ENCODE measurements at places on chromosomes 2 and 18. TPM values are rescaled to one million over a fixed set of nuclear protein-coding genes. Genes with fewer than 3 reads are reported as not detected.

- no peak overlapping the region for H3K27ac ChIP-seq
- no peaks in the 10 kb centered on the region for H3K4me1 ChIP-seq
- H3K4me3 ChIP-seq: no peak overlapping the region
Observed at GRCh38 chr2:58436872-58437271, 195.7 kb upstream of the FANCL start.

DNA sequence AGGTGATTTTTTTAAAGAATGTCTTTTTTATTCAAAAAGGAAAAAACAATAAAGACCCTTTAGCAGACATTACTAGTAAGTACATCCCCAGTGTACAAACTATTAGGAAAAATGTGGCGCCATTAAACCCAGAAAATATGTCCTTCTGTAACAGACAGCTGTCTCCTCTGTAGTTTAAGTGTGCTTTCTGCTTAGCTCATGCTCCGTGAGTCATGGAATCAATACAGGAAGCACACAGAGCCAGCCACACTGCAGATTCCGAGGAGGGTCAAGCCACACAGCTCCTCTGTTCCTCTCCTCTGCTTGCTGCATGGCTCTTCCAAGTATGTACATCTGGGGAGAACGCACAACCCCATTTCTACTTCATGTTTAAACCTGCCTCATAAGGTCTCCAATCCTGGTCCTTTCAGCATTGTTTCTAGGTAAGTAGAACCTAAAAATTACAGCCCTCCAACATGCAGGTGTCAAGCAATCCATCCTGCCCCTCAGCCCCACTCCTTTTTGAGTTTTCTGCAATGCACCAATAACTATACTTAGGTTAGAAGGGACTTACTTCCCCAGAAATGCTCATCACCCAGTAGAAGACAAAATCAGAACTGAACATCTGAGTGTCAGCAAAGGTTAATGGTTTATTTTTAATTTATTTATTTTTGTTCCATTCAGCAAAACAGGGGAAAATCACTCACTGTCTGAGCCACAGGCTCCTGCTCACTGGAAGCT is 37.5 kb downstream of the ACVR1 start:
- no peak overlapping the region for H3K4me3 ChIP-seq
- peak; percentile 69 for DNase-seq
- H3K27me3 ChIP-seq: no peaks in the 10 kb centered on the region

SLC5A7 gene
- 0.13 TPM for total RNA-seq

INPP5D gene
- total RNA-seq: 11.6 TPM

- H3K4me1 ChIP-seq: peaks cover 13% of the 10 kb centered on the region
- H3K27ac ChIP-seq: no peak overlapping the region
- H3K27me3 ChIP-seq: no peaks in the 10 kb centered on the region
- H3K4me3 ChIP-seq: no peak overlapping the region
Observed at GRCh38 chr2:60523963-60524362, 29.5 kb downstream of the BCL11A start.

ANKRD29 gene
- 6.6 TPM for total RNA-seq

DNA sequence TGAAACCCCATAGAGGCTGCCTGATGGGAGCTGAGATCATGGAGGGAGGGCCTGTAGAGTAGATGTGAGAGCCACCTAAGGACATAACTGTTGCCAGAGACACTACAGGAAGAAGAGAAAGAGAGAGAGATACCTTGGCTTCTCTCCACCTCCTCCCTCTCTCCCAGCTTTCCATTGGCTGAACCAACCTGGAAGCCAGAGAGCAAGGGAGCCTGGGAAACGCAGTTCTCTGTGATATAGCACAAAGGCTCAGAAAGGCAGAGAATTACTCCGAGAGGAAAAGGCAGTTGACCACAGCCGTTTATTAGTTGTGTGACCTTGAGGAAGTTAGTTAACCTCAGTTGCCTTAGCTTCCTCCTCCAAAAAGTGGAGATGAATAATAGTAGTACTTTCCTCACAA is 37.7 kb upstream of the MAT2A start:
- H3K27ac ChIP-seq: no peak overlapping the region
- DNase-seq: no peak
- H3K36me3 ChIP-seq: no peaks in the 10 kb centered on the region
- no peaks in the 10 kb centered on the region for H3K27me3 ChIP-seq
- H3K4me1 ChIP-seq: no peaks in the 10 kb centered on the region

- no peak overlapping the region for H3K27ac ChIP-seq
- DNase-seq: no peak
- H3K27me3 ChIP-seq: no peaks in the 10 kb centered on the region
- no peak overlapping the region for H3K4me3 ChIP-seq
- no peaks in the 10 kb centered on the region for H3K4me1 ChIP-seq
- H3K36me3 ChIP-seq: no peaks in the 10 kb centered on the region
Observed at GRCh38 chr18:43587538-43588153, 310.4 kb upstream of the SYT4 start.

RESP18 gene
- not detected for total RNA-seq

DNA sequence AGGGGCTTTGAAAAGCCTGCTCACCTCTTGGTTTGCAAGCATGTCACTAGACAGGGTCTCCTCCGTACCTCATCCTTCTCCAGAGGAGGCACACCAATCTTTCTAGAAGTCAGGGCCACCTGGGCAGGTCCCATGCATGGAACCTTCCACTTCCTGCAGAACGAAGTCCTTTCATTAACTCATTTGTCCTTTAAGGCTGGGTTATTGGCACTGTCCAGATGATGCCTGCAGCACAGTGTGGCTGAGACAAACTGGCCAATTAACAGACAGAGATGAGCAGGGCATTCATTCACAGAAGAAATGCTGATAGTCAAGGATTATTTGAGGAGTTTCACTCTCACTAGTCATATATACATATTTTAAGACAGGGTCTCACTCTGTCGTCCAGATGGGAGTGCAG is 245.3 kb downstream of the TFCP2L1 start:
- DNase-seq: no peak
- no peaks in the 10 kb centered on the region for H3K36me3 ChIP-seq
- no peak overlapping the region for H3K4me3 ChIP-seq
- H3K4me1 ChIP-seq: no peaks in the 10 kb centered on the region
- no peak overlapping the region for H3K27ac ChIP-seq
- no peaks in the 10 kb centered on the region for H3K27me3 ChIP-seq

TRAF3IP1 gene
- 27.2 TPM for total RNA-seq

LIMS2 gene
- total RNA-seq: 95.7 TPM

DNA sequence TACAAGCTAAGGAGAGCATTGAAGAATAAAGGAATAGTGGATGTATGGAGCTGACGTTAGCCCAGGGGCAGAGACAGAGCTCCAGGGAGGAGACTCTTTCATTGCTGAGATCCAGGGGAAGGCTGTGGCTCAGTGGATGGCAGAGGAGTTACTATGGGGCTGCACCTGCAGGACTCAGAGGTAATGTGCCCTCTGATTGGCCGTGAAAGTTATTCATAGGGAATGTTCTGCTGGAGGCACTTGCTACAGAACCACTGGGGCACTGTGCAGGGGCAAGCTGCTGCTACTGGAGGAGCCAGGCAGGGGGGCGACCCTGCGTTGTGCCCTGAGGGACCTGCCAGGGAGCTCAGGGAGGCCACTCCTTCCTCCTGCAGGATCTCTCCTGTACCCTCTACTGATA is 199.2 kb downstream of the PTPRM start:
- no peak overlapping the region for H3K27ac ChIP-seq
- no peaks in the 10 kb centered on the region for H3K36me3 ChIP-seq
- no peaks in the 10 kb centered on the region for H3K27me3 ChIP-seq
- no peak overlapping the region for H3K4me3 ChIP-seq

- no peak overlapping the region for H3K4me3 ChIP-seq
- H3K4me1 ChIP-seq: no peaks in the 10 kb centered on the region
- H3K27me3 ChIP-seq: no peaks in the 10 kb centered on the region
- H3K27ac ChIP-seq: no peak overlapping the region
- no peak for DNase-seq
Observed at GRCh38 chr2:45220227-45220626, 211.0 kb upstream of the SIX2 start.

GRCh38 chr18:36692371-36692770 is 136.4 kb downstream of the TPGS2 start:
- no peaks in the 10 kb centered on the region for H3K36me3 ChIP-seq
- no peak overlapping the region for H3K4me3 ChIP-seq
- no peak overlapping the region for H3K27ac ChIP-seq
- H3K4me1 ChIP-seq: no peaks in the 10 kb centered on the region
- no peaks in the 10 kb centered on the region for H3K27me3 ChIP-seq
